ENCODE measurements at places on chromosomes 2 and 18. TPM values are rescaled to one million over a fixed set of nuclear protein-coding genes. Genes with fewer than 3 reads are reported as not detected.

DNA sequence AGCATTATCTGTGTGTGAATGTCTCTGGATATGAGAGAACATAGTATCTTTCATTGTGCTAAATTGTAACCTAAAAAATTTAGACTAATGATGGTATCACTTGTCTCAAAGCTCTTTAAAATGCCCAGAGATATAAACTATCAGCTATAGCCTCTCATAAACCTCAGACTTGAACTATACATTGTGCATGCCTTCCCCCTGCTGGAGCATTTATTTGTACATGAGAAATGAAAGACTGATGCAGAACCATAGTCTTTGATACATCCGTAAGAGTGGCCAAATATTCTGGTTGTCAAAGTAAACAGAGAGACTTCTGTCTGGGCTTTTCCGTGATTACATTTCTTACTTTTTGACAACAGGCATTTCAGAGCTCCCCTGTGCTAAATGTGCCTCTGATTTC, 71.9 kb upstream of the CCDC68 start:
- no peak for DNase-seq

The TCF23 gene
- total RNA-seq = not detected

GRCh38 chr2:216516730-216517350, 18.2 kb downstream of the RPL37A start:
- DNase-seq = peak; percentile 67

The ANKRD29 gene
- 0.43 TPM for total RNA-seq

- DNase-seq = peak; percentile 33
Observed at GRCh38 chr2:74481961-74482800, 617 bp downstream of the CCDC142 start.

DNA sequence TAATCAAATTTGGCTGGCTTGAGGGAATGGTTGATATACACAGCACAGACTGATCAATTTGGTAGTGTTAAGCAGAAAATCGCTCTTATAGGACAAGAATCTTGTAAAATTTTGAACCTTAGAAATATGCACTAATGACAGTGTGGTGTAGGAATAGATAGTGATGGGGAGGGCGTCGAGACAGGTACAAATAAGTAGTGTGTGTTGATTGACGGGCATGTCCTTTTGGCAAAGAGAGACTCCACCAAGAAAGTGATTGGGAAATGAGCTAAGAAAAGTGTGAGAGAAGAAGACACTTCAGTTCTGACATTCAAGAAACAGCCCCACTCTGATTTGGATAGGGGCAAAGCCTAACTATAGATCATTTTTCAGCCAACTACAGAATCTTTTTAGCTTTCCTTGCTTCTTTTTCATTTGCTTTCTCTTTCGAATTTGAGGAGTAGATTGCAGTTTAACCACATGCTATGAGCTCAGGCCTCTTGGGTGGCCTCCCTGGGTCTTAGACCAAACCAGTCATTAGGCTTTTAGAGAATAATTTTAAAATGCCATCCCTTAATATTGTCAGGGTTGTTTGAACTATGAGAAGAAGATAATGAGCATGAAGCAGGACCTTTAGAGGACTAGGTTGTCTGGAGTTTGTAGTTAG, 127.1 kb downstream of the CERS6 start:
- peak; percentile 52 for DNase-seq

DNA sequence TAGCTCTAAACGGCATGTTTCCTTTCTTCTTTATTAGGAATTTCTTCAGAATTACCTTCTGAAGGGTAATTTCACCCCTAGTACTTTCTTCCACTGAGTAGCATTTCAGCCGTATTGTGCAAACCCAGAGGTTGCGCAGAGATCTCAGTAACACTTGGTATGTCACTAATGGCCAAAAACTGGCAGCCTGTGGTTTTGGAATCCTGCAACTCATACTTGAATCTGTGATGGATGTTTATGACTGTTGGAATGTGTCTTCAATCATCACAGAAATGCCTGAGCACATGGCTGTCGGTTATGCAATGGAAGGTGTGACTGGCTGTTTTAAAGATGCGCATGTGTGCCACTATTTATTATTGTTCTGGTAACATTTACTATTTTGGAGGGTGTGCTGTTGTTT, 100.0 kb downstream of the COLEC12 start:
- peak; percentile 81 for DNase-seq

DNA sequence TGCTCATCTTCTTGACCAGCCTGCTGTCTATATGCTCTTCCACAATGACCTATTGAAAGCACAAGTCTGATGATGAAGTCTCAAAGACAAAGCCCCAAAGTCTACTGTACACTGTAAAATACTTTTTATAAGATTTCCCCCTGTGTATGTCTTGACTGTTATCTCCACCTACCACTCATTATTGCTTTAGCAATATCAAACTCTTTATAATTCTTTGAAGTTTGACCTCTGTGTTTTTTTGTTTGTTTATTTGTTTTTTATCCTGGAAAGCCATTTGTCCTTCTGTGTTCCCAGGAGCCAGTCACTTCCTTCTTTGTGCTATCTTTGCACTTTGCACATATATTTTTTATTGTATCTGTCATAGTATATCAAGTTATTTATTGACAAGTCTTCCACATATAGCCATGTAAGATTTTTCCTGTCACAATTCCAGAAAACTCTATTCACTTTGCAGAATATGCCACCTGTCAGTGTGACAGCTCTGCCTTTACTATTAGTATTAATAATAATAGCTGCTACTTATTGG, 66.3 kb downstream of the RND3 start:
- DNase-seq = no peak

The DHRS9 gene
- total RNA-seq = not detected

- DNase-seq = no peak
Observed at GRCh38 chr2:42908518-42909200, 116.3 kb upstream of the HAAO start.

- no peak for DNase-seq
Observed at GRCh38 chr18:5159080-5159479, 38.0 kb downstream of the AKAIN1 start.

DNA sequence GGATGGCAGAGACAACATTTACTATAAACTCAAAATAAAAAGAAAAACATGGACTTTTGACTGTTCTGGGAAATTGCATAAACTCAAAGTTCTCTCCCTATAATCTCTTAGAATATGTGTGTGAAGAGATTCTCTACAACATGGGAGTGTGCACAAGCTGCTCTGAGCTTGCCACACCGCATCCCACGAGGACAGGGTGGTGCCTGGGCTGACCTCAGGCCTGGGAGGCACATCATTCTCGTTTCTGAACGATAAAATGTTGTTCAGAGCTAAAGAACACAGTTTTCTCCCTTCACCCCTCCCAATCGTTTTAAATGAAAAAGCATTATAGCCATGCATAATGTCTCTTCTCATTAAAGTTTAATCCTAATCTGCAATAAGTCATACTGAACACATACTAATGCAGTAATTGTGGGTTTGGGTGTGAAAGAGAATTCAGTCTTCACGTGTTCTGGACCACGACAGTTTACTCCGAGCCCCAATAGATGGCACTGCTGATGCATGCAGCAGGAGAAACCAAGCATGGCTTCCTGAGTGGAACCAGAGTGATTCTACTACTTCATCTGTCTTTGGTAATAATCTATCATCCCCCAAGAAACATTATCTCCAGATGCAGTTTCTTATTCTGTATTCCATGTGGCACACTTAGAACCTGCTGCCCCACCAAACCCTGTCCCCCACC, 46.9 kb upstream of the LAMA1 start:
- DNase-seq = peak; percentile 14

DNA sequence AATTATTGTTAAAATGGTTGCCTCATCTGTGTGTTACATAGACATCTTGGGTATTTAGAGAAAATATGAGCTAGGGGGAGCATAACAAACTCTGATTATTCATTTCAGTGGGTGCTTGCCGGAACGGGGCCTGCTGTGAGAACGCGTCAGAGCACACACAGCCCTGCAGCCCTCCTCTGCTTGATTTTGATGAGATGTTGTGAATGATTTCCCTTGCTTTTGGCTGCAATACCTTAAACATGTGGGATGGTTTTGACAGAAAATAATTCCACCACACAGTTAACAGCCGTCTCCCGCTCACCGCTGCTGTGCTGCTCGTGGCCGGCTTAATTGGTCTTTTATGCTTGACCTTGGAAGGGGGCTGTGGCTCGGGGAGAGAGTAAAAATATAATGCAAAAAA, 49.9 kb upstream of the TXNDC2 start:
- peak; percentile 73 for DNase-seq

GRCh38 chr2:74457129-74457548, 1.1 kb upstream of the WBP1 start:
- no peak for DNase-seq

GRCh38 chr2:201759567-201759966, 21.2 kb downstream of the ALS2 start:
- DNase-seq = no peak

DNA sequence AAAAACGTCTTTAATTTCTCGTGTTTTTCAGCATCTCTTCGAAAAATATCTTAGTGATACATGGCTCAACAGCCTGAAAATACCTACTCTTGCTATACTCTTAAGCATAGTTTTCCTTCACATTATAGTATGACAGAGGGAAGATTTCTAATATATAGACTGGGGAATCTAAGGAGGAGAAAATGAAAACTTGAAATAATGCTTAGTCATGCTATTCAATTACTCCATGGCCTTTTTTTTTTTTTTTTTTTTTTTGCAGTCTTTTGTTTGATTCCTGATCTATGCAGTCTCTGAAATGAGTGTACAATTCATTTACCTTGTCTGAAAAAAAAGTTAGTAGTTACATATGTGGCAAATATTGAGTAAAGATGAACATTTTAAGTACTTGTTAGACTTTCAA, 337.8 kb downstream of the ARHGAP15 start:
- DNase-seq = no peak

The PSD4 gene
- total RNA-seq = 4.7 TPM

The VWA3B gene
- total RNA-seq = not detected

- peak; percentile 85 for DNase-seq
Observed at GRCh38 chr2:219362524-219363164, 25.1 kb downstream of the DNPEP start.

GRCh38 chr2:25115249-25115883, 53.0 kb downstream of the POMC start:
- DNase-seq = no peak

The PPP1R1C gene
- 0.32 TPM for total RNA-seq

DNA sequence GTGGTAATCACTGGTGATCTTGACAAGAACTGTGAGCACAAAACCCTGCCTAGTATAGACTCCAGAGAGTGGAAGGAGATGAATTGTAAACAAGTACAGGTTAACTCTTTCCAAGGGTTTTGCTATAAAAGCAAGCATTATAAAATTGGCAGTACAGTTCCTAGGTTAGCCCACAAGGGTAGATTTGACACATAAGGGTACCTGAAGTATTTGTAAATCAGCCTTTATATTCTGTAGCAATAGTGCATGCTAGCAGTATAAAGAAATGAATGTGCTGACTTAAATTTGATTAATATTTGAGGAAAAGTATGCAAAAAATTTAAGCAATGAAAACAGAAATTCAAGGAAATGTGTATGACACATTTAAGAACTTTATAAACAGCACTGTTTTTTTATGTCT, 42.4 kb downstream of the SP3 start:
- no peak for DNase-seq

DNA sequence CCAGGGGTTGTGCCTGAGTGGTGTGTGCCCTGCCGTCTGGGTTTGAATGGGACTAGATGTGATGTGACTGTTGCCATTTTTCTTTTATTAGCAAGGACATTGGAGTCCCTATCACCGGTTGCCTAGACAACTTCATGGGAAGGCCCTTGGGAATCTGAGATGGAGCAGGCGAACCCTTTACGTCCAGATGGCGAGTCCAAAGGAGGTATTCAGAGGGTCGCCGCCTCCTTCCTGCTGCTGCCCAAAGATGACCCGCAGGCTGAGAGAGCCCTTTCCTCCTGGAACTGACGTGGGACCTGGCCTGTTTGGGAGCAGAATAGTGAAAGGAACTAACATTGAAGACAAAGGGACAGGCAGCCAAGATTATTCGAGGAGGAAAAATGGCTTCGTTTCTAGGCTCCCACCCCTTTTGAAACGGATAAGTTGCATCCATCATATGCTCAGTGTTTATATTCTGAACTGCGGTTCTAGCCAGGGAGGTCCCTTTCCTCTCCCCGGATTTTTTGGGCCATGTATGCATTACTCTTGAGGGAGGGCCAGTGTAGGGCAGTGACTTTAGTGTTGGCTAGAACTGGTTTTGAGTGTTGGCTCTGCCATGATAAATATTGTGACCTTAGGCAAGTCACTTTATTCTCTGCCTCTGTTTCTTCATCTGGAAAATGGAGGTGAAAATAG, 673 bp downstream of the CENPO start:
- peak; percentile 51 for DNase-seq

GRCh38 chr2:57859755-57860154, 186.9 kb upstream of the VRK2 start:
- DNase-seq = no peak

GRCh38 chr18:4599312-4599711, 144.2 kb upstream of the DLGAP1 start:
- no peak for DNase-seq

The UGT1A8 gene
- not detected for total RNA-seq

- no peak for DNase-seq
Observed at GRCh38 chr2:46314065-46314835, 17.0 kb downstream of the EPAS1 start.

DNA sequence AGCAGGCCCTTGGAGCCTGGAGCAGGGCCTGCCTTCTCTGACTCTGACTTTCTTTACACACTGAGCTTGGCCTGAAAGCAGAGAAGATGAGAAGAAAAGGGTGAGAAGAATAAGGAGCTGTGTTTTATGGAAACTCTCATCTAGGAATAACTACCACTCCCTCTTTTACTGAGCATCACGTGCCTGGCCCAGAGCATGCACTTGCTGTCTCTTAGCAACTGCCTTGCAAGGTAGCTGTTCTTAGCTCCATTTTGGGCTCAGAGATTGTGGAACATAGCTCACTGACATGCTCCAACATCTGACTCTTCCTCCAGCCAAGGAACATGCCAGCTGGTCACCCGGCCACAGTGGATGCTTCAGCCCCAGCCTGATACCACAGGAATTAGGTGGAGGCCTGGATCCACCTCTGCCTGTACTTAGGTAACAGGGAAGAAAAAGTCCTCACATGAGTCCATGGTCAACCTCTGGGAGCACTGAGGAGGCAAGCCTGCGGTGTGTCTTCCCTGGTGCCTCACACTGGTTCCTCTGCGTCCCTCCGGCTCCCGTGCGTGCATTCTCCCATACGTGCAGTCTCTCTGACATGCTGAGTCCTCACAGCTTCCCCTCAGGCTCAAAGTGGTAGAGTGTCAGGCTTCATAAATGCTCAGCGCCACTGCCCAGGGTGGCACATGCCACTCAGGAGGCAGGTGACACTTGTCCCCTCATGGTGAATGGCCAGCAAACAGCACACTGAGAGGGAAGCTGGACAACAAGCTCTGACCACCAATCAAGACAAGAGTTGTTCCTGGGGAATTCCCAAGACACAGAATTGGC, 35.7 kb downstream of the AMER3 start:
- no peak for DNase-seq
